Stimulated activated CD4-positive, alpha-beta T cell treated with anti-CD3 and anti-CD28 coated beads, Interleukin-2, amount 100 ng/mL, for 24 hours (primary cell): ENCODE measurements at places on chromosomes 5 and 9.

- no peak for DNase-seq
Measured at GRCh38 chr5:123511290-123511647, 708 bp upstream of the CSNK1G3 start.

DNA sequence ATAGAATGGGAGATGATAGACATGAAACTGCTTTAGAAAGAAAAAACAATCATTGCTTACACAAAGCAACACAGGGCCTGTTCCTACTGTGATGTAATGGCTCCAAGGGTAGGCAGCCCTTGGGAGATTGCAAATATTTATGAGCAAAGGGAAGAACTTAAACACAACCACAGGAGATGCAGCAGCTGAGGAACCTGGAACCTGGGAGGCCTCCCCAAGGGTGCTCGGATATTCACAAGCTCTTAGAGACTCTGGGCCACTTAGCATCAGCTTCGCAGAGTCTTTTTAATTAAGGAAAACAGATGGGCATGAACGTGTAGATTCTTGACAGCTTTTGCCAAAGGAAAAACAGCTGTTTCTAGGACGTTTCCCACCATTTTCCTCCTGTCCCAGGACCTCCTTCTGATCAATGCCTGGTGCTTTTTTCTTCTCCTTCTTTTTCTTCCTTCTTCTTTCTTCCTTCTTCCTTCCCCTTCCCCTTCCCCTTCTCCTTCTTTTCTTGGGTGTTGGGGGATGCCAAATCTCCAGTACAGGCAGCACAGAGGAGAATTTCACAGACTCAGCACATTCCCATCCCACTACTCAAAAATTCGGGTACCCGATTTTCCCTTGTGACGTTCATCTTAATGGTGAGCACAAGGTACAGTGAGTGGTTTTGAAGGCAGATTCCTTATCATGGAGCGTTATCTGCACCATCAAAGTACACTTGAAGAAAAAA lies 28.1 kb upstream of the TCF7 start:
- no peak for DNase-seq

DNA sequence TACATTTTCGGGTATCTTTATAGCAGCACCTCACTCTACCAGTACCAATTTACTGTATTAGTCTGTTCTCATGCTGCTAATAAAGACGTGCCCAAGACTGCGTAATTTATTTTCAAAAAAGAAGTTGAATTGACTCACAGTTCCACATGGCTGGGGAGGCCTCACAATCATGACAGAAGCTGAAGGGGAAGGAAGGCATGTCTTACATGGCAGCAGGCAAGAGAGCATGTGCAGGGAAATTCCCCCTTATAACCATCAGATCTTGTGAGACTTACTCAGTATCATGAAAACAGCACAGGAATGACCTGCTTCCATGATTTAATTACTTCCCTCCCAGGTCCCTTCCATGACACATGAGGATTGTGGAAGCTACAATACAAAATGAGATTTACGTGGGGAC lies 602.6 kb upstream of the DAB2 start:
- no peak for DNase-seq

- DNase-seq: no peak
Measured at GRCh38 chr5:169716287-169716686, 79.2 kb downstream of the DOCK2 start.
